ENCODE measurements at places on chromosomes 7 and 10.

- no peak for DNase-seq
Measured at GRCh38 chr7:1746491-1746975, 76.5 kb downstream of the ELFN1 start.

DNA sequence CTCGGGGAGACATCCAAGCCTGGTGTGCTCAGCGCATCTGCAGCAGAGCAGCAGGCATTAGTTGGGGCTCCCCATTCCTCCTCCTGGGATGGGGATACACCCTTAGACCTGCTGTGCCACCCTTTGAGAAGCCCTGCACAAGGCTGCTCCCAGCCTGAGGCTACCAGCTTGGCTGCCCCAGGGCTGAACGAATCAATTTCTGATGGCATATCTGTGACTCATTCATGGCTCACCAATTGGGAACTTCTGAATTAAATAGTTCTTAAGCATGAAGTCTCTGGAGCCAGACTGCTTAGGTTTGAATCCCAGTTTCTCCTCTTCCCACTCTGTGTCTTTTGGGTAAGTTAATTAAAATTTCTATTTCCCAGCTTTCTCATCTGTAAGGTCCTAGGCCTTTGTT, 16.3 kb upstream of the GLI3 start:
- no peak for DNase-seq

- DNase-seq, result no peak
Measured at GRCh38 chr10:21507150-21507549, 18.3 kb downstream of the SKIDA1 start.

DNA sequence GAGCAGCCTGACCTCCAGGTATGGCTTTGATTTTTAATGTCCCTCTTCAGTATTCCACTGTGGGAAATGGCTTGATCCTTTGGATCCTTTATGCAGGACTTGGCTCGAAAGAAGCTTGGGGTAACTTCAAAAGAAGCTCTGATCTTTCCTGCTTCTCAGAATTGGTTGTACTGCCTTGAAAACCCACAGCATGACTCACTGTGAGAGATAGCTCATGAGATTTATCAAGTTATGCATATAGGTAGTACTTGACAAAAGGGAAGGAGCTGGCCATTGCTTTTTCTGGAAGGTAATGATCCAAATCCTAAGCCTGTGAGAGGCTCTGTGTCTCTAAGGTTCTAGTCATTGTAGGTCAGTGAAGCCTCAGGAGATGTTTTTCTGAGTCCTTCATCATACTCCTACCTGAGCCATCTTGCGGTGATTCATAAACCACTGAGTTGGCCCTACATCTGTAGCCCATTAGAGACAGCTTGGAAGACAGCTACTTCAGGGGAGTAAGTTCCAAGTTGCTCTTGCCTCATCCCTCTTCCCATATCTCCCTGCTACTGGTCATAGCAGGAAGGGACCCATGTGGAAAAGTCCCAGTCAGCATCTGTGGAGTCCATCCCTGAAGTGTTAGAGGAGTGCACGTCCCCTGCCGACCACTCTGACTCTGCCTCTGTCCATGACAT, 36.7 kb upstream of the NFKB2 start:
- DNase-seq, result no peak

DNA sequence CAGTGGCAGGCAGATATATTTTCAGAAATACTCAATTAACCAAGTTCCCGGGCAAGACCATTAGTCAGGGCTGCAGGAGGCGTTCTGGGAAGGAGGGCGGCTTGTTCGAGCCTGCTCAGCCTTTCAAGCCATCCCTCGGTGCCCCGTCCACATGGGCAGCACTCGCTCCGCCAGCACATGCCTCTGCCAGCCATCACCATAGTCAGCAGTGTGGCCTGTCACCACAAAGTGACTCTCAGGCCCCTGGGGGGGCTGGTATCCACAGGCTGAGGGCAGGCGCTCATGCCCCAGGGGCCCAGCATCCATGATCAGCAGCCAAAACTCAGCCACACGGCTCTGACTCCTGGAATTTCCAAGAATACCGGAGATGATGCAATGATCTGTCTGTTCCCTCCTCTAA, 81.9 kb downstream of the CHST15 start:
- DNase-seq, result no peak

DNA sequence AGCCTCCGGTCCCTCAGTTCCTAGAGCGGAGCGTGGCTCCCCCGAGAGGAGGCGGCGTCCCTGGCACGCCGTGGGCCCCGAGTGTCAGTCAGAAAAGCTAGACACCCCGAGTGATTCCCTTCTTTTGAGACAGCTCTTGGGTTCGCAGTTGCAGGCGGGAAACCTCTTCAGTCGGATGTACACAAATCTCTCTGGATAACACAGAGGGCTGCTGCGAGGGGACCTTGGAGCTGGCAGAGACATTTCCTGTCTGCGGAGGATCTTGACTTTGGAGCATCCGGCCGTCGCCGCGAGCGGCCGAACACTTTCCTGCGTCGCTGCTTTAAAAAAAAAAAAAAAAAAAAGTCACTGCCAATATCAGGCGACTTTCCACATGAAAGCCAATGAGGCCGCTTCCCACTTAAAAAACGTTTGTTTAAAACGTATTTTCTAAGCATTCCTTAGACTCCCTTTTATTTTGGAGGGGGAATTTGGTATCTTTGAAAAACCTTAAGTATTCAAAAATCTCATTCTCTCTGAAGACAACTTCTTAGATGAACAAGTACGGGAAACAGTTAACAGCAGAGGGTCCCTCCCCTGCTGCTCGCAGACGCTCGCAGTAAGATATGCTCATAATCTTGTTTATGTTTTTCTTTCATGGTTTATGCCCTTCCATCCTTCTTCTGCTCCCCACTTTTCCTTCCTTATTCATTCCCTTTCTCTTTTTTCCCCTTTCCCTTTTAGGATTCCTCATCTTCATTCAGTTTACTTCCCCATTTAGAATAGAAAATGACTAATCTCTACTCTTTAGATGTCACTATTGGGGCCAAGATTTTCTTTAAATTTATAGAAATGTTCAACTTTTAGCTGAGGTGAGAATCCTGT, 10.0 kb downstream of the HHEX start:
- DNase-seq, result no peak

DNA sequence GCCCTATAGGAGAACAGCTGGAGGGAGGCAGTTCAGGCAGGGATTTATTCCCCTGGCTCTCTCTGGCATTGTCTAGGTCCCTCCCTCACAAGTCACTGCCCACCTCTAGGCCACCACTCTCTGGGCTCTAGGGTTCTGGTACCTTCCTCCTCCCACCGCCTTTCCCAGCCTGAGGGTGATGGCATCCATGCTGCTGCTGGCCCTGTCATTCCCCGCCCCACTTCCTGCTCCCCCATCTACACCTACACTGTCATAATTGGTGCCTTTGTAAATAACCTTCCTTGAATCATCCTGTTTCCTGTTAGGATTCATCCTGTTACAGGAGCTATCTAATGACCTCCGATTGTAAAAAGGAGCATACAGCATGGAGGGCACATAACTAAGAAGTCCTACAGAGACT, 303.3 kb upstream of the COBL start:
- DNase-seq, result no peak

- no peak for DNase-seq
Measured at GRCh38 chr7:100679927-100680575, 6.5 kb downstream of the GNB2 start.

- DNase-seq, result no peak
Measured at GRCh38 chr10:66678521-66678920, 247.3 kb upstream of the LRRTM3 start.

- no peak for DNase-seq
Measured at GRCh38 chr7:55449992-55450535, 84.9 kb downstream of the LANCL2 start.

GRCh38 chr7:70630818-70631457, 501.0 kb upstream of the GALNT17 start:
- DNase-seq, result no peak

DNA sequence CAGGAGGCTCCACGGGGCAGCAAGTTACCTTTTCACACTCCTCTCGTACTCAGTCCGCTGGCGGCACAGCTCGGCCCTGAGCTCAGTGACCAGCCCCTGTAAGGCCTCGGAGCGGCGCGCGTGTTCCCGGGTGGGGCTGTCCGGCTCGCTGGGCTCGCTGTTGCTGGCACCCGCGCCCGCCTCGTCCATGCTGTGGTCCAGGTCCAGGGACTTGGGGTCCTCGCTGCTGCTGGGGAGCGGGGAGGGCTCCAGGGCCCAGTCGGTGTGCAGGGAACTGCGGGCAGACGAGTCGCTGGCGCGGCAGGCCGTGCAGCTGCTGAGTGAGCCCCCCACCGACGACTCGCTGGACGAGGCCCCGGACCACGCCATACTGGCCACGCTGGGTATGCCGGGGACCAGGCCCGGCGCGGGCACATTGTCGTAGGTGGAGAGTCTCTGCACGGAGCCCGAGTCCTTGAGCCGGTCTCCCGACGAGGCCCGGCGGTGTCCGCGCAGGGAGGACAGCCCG, 143.8 kb downstream of the MAPK8 start:
- DNase-seq, result no peak

GRCh38 chr7:28954471-28954870, 3.7 kb downstream of the TRIL start:
- no peak for DNase-seq

- no peak for DNase-seq
Measured at GRCh38 chr10:90887555-90887954, 15.8 kb downstream of the RPP30 start.

DNA sequence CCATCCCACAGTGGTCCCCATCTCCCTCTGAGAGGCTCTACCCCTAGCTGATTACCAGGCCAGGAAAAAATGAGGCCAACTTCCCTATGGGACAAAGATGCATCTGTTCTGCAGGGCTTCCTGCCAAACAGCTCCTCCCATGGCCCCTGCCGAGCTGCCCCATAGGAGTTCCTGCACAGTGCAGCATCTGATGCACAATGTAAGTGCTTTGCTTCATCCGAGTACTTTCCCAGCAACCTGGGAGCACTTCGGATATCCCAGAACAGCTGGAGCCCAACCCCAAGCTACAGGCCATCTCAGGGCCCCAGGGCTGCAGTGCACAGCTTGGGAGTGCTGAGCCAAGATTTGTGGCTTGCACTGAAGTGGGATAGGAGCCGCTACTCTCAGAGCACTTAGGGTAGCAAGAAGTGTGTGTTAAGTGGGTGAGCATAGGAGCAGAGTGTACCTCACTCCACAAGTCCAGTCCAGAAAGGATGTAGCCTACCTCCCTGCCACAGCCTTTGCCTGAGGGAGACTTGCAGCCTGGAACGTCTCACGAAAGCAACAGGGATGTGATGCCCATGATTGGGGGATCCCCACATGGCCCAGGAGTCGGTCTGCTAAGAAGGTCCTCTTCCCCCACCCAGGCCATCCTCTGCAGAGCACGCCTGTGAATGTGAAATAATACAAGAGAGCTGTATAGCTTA, 209.6 kb upstream of the VWC2 start:
- DNase-seq, result no peak

DNA sequence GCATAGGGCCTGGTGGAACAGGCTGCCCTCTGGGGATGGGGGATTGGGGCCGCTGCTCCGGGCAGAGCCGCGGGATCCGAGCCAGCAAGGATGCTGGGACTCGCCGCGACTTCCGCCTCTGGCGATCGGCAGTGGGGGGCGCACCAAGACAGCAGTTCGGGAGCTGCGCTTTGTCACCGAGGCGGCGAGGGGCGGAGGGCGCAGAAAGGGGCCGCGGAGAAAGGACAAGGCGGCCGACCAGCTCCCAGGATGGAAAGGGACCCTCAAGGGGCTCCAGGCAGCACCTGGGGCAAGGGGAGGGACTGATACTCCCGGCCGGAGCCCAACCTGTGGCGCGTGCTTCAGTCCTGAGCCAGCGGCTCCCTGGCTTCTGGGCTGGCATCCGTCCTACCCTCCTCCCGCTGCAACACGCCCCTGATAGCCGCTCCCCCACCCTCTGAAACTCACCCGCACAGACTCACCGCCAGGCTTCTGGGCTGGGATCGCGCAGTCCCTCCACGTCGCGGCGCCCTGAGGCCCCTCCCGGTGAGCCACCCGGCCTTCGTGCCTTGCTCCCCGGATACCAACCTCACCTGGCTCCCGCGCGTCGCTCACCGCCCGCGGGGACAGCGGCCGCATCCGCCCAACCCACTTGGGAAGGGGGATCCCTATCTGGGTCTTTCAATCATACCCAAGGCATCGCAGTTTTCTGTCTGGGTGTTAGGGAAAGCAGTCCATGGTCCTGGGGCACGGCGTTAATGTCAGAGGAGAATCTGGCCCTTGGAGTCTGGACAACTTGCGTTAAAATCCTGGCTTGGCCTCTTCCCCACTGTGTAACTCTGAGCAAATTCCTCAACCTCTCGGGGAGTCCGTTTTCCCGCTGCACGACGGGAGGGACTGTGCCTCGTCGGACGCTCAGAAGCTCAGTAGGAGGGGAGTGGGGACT, 7.0 kb upstream of the EVX1 start:
- DNase-seq, result no peak

GRCh38 chr7:3370068-3370830, 69.2 kb downstream of the SDK1 start:
- no peak for DNase-seq

DNA sequence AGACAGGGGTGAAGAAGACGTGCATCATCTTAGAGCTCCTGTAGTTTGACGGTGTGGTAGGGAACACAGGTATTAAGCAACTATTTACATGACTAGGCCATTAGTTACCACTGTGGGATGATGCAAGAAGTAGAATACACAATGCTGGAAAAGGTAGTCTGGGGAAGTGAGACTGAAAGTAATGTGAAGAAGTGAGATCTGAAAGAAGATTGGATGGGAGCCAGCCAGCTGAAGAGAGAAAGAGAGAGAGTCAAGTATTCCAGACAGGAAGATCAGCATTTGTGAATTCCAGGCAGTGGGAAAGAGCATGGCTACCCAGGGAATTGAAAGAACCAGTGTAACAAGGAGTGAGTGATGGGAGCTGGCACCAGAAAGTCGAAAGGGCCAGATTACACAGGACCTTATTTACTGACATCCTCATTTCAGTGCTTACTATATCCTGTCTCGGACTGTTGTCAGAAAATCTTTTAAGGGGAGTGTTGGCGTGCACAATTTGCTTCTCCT, 4.0 kb upstream of the CFAP58 start:
- DNase-seq, result no peak

GRCh38 chr10:21570761-21571521, 36.9 kb downstream of the MLLT10 start:
- no peak for DNase-seq

- no peak for DNase-seq
Measured at GRCh38 chr10:78510566-78511323, 477.1 kb downstream of the RPS24 start.

DNA sequence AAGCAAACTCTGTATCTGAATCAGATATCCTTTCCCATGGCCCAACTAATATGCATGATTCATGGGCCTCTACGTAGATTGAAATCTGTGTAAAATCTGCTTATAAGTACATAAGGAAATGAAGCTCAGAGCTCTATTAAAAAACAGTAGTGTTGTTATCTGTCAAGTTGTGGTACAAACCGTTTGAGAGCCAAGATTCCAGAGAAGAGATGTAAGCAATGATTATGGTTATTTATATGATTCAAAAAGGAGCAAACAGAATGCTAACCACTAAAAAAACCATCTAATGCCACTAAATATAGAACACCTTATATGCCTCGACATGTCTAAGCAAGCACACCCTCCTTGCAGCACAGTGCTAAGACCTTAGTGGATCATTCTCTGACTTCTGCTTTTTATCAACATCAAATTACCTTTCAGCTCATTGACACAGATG, 26.6 kb downstream of the RPP38 start:
- no peak for DNase-seq
